G401 (cell line): ENCODE measurements at places on chromosomes 3 and 15.

DNA sequence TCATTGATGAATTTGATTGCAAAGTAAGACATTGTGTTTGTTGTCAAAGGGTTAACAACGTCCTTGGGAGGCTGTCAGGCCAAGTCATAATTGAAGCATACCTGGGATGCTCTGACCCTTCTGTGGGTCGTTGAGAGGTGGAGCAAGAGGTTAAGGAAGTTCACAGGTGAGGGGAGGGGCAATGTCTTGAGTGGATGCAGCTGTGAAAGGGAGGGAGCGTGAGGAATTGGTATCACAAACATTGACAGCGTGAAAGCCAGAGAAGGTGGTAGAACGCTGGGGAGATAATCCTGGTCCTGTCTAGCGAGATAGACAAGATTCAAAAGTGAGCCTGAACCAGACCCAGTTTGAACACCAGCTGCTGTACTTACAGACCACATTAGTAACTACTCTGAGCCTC, 79.4 kb downstream of the HES1 start:
- DNase-seq = no peak

DNA sequence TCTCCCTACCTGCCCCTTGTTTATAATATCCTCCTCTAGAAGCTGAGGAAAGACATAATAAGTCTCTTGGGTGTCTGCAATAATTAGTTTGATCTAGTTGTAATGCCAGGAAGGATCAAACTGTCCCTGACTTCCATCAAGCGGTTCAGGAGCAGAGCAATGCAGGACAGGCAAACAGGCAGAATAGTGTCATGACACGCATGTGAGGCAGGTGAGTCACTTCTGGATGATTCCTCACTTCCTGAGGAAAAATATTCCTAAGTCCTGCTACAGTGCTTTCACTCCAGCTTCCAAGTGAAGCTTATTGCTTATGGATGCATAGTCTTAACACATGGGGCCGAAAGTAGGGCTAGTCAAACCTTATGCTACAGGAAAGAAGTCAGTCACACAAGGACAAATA, 85.8 kb downstream of the GREM1 start:
- DNase-seq = no peak

- DNase-seq = peak; percentile 32
Measured at GRCh38 chr3:141796889-141797781, 33.9 kb downstream of the GRK7 start.

DNA sequence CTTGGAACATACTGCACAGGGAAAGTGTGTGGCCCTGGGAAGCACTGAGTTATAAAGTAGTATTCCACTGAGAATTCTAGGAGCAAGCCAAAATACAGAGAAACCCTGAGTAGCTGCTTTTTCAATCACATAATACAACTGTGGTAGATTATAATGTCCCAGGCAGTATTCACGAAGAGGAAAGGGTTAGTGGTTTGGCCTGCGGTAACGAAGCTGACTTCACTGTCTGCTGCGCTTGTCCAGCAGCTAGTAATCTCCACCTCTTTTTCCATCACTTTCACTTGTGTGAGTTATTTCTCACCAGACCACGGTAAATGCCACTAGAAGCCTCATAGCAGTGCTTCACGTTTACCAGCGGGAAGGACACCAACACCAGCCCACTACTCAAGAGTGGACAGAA, 34.4 kb downstream of the RPL39L start:
- no peak for DNase-seq

- DNase-seq = no peak
Measured at GRCh38 chr15:60679256-60679655, 200.3 kb upstream of the ICE2 start.

GRCh38 chr3:107848351-107848915, 242.4 kb downstream of the CD47 start:
- no peak for DNase-seq

- DNase-seq = no peak
Measured at GRCh38 chr3:142998439-142998838, 2.9 kb upstream of the U2SURP start.

DNA sequence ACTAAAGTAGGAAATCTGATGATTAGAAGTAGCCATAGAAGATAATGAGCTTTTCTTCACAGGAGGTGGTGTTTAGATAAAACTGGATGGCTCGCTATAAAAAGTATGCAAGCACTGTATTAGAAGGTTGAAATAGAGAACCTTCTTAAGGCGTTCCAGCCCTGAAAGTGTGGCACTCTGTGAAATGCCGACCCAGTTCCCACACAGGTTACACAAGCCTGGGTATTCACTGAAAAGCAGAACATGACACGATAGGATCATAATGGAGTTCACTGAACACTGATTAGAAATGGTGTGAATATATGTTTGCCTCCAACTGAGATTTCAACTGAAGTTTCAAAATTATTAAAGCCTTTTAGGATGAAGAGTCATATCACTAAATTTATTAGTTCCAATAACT, 15.0 kb upstream of the LRRC34 start:
- DNase-seq = no peak

DNA sequence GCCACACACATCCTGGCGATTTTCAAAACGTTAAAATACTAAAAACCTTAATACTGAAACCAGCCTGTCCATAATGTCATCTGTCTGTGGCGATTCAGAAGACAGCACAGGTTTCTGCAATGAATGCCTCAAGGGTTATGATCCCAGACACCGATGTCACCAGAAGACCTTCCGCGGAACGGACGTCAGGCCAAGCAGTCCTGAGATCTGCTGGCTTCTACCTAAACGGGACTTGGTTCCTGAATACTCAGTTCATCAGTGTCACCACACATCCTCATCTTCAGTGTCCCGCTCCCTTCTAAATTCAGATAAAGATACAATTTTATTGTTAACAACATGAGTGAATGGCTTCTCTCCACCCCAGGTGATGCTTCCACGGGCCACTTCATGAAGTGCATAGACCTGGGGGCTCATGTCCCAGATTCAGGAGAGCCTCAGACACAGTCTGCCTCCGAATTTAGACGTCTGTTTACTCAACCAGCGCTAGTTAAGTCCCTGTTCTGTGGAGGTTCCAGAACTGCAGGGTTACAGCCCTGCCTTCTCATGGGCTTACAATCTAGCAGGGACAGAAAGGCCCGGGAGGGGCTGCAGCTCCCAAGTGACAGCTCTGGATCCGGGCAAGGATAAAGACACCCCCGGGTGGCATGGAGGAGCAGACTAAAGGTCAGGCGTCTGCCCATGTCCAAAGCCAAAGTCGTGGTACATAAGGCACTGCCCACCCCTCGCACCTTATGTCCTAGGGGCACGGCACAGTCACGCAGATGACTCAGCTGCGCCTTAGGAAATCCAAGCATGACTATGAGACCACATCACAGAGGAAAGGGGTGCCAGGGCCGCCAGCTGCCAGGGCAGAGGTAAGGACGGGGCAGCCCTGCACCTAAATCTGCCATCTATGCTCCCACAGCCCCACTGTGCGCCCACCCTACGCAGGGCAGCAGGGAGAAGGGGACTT, 75.9 kb downstream of the VGLL4 start:
- DNase-seq = no peak

DNA sequence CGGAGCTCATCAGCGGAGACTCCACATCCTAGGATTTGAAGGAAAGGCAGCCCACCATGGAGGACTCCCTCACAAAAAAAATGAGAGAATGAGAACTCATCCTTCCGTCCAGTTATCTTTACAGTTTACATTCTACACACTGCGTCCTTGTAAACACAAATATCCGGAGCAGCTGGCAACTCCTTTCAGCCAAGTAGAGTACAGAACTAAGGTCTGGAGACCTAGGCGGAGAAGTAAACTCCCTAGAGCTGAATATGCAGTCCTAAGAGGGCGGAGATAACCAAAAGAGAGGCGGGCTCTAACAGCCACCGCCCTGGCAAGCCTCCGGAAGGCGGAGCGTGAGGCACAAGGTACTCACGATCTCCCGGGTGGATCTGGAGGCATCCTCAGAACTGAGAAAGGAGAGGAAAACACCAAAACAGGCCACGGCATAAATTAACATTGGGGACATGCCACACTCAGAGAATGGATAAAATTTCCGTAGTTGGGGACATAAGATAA, 924 bp upstream of the SIN3A start:
- peak; percentile 93 for DNase-seq

DNA sequence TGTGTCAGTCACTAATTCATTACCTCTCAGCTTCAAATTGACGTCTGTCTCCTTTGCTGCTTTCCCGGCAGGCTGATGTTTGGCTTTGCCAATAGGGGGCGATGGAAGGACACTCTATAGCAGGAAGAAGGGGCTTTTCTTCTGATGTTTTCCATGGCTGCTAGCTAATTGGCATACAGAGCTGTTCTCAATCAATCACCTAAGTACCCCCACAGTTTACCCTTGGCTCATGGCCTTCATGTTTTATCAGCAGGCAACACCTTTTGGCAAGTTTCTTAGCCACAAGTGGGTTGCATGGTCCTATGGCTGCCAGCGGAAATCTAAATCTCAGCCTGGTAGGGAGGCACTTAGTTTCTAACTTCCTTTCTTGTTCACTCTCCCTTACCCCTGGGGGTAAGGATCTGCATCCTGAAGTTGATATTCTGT, 45.0 kb downstream of the ESYT3 start:
- DNase-seq = peak; percentile 20
